GM13977 (cell line): ENCODE measurements at places on chromosomes 12 and 14.

- no peak for DNase-seq
Observed at GRCh38 chr12:23657598-23657997, 291.9 kb downstream of the SOX5 start.

DNA sequence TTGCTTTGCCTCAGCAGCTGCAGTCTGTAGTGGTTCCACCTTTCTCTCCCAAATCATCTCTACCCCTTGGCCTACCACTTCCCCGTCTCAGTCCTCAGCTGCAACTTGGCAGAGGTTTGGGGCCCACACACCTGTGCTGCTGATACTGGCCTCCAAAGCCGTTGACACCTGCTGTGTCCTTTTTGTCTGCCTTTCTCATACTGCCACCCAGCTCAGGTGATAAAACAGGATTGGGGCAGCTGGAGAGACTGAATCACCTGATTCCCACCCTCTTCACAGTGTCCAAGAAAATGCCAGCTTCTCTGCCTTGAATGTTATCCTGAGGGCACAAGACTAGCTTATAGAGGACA, 103.7 kb downstream of the ETV6 start:
- no peak for DNase-seq

DNA sequence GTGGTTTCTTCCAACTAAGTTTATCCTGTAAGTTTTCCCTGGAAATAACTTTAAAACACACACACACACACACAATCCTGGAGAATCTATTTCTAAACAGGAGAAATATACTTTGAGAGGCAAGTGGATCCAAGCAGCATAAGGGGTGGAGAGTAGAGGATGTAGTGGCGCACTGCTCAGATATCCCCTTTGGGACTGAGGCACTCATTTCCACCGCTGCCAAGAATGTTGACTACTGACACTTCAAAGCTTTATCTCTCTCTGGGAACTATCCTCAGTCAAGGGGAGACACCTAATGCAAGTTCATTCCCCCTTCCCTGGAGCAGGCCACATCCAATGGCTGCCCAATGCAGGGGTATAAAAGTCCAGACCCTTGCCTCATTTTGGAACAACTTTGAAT, 75.8 kb downstream of the CAPZA3 start:
- no peak for DNase-seq

DNA sequence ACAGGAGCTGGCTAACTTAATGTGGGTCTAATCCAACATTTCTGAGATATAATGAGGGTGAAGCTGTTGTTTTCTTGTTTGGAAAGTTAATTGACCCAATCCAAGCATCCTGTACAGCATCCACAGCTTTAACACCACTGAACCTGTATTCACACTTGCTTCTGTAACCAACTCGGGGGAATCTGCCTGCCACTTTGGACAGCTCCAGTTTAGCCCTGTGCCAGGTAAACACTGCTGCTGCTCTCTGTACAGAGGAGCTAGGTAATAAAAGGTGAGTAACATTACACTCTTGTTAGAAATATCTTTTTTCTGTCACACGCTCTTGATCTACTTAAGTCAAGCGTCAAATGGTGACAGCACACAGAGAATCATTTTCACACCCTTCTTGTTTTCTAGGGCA, 700 bp downstream of the OR11G2 start:
- no peak for DNase-seq
